ENCODE measurements at places on chromosomes 5 and 9.

- DNase-seq, result no peak
Observed at GRCh38 chr9:72205513-72205912, 56.3 kb downstream of the GDA start.

- DNase-seq, result no peak
Observed at GRCh38 chr9:128206916-128207910, 4.0 kb downstream of the DNM1 start.

DNA sequence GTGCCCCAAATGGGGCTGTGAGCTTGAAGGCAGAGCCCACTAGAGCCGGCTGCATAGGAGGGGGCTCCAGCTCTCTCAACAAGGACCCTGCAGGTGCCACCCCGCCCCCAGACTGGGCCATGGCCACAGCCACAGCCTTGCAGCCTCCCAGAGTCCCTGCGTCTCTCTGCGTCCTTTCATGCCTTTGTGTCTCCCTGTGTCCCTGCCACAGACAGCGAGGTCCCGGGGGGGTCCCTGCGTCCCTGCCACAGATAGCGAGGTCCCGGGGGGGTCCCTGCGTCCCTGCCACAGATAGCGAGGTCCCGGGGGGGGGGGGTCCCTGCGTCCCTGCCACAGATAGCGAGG is 6.3 kb downstream of the NOXA1 start:
- DNase-seq, result no peak

GRCh38 chr5:124132843-124133242 is 613.6 kb downstream of the ZNF608 start:
- no peak for DNase-seq

DNA sequence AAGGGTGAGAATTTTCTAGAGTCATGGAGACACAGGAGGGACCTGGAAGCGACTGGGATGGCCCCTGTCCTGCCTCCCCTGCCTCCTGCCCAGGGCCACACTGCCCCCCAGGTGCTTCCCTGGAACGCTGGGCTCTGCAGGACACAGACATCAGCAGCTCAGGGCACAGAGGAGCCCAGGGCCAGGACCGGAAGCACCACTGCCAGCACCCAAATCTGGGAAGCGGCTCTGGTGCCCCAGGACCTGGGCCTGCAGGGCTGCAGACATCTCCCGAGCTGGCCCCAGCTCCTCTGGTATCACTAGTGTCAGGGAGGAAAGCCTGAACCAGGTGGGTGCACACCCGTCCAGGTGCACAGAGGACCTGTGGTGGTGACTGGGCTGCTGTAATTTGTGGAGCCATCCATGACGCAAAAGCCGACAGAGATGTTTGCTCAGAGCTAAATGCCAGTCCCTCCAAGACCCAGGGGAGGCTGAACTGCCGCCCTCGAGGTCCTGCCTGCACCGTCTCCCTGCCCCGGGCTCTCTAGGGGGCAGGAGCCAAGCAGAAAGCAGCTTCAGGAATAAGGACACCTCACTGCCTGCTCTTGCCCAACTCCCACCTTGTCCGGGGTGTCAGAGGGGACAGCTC is 46.0 kb upstream of the SIMC1 start:
- no peak for DNase-seq

GRCh38 chr5:171675511-171675910 is 110.1 kb upstream of the SMIM23 start:
- DNase-seq, result no peak

DNA sequence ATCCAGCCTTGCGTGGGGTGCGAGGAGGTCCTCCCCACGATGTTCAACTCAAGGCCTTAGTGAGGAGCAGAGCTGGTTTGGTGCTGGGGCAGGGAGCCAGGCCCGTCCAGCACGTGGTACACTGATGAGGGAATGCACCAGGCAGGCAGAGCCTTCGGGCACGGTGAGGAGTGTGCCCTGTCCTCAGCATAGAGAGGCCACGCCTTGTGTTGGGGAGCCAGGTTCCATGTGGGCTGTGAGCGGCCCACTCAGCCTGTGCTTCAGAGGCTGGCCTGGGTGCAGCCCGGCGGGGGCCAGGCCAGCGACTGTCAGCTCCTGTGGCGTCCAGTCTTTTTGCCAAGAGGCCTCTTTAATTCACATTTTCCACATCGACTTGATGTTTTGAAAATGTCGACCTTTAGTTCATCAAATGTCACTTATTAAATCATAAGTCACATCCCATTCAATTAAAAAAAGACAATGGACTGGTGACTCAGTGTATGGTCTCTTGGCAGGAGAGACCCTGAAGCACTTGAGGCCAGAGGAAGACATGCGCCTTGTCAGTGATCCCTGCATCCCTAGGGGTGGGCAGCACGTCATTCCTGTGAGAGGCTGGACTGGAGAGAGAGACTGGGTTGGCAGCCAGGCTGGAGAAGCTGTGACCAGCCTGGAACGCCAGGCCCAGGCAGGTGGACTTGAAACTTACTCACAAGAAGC is 21.7 kb downstream of the ERGIC1 start:
- no peak for DNase-seq
